ENCODE measurements at places on chromosomes 2 and 18.
A peak's percentile ranks its signal among the peaks of the same experiment; 100 is the strongest.

DNA sequence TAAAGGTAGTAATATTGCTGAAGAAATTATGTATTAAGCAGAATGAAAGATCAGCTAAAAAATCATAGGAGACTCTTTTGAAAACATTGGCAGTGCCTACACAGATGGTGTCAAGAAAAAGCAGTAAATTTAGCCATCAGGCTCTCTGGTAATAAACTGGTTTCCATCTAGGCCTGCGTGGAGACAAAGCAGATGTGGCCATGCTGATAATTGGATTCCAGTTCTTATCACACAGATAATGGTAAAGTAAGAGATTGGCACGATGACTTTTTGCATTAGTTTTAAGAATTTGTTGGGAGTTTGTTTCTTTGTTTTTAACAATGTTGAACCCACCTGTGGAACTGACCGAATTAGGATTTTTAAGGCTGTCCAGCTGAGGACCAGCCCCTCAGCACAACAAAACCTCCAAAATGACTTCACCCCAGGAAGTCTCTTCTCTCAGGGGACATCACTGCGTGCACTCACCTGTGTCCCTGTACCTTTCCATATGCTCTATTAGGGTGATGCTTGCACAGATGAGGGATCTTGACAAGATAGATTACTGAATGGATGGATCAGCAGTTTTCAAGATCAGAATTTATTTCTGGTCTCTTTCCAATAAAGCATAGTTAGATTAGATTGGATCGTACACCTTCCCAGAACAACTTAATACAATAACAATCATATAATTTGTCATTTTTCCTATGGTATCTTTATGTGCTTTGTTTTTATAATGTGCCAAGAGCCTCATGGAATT is 69.1 kb upstream of the DNAJC10 start:
- DNase-seq: no peak

DNA sequence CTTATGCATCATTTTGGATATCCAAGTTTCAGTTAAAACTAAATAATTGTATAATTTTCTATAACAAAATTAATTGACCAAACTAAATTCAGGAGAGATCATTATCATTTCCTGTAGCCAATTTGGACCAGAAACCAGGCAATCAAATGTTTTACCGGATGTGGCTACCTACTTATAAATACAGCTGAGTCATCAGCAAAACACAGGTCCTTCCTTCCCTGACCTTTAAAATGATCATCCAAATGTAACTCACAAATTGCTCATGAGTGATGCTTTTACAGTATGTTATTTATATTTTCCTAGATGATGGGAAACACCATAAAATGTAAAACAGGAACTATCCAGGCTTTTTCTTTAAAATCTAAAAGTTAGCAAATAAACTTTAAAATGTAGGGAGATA is 133.7 kb downstream of the CBLN2 start:
- DNase-seq: no peak

DNA sequence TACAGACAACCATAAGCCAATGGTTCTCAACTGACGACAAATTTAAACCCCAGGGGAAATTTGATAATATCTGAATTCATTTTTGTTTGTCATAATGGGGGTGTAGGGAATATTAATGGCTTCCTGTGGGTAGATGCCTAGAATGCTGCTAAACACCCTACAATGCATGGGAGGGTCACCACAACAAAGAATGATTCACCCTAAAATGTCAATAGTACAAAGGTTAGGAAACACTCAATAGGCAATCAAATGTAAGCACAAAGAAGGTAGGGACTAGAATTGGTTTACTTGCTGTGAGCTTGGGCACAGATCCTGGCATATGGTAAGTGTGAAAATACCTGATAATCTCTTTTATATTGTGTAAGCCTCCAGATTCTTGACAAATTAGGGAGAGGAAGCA is 20.1 kb upstream of the FANCL start:
- no peak for DNase-seq

DNA sequence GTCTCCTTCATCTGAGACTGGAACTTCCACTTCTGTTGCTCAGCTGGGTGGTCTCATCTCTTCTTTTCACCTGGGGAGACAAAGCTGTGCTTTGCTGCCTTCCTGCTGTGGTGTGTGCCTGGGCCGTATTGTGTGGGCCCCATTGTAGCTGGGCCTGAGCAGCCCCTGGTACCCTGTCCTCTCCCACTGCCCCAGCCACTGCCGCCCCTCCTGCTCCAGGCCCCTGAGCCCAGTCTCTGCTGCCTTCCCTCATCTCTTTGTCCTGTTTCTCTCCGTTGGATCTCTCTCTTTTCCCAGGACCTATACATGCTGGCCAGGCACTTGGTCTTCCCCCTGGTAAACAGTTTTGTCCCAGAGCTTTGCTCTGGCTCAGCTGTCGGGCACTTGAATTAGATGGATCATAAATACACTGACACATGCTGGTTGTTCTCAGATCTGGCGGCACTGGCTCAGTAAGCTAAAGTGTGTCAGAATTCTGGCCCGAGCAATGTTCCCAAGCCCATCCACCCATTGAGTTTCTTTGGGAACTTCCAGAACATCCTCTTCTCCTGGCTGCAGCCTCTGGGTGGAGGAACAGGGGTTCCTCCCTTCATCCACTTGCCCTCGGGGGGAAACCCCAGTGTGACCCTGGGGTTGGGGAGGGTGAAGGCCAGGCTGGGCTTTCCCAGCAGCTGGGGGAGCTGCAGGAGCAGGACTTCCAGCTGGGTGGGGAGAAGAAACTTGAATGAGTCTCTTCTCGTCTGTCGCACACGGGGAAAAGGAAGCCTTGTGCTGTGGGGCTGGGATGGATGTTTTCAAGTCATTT is 99.0 kb downstream of the DGKD start:
- DNase-seq: no peak

- no peak for DNase-seq
Measured at GRCh38 chr2:161570424-161571050, 53.7 kb upstream of the SLC4A10 start.

GRCh38 chr2:154495455-154495868 is 203.0 kb upstream of the KCNJ3 start:
- no peak for DNase-seq

DNA sequence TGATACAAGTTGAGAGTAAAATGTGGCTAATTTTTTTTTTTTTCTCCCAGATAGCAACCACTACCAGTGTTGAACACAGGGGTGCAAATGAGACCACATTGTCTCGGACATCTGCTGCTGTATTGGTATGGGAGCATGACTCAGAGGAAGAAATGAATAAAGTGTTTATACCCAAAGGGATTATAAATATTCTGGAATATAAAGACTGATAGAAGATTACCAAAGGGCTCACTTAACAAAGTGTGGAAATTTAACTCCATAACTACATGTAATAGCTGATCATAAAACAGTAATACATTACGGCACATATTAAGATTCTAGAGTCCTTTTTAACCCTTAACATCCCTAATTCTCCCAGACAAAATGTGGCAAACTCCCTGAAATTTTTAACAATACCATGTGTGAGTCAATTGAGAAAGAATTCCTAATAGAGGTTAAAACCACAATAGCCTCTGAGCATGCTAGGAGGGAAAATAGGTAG is 1023.0 kb upstream of the ACVR2A start:
- DNase-seq: no peak

GRCh38 chr2:2765176-2765800 is 434.2 kb upstream of the MYT1L start:
- DNase-seq: no peak

GRCh38 chr2:26682155-26682554 is 10.4 kb upstream of the KCNK3 start:
- DNase-seq: no peak

GRCh38 chr2:33210626-33211025 is 263.9 kb downstream of the LTBP1 start:
- DNase-seq: no peak

DNA sequence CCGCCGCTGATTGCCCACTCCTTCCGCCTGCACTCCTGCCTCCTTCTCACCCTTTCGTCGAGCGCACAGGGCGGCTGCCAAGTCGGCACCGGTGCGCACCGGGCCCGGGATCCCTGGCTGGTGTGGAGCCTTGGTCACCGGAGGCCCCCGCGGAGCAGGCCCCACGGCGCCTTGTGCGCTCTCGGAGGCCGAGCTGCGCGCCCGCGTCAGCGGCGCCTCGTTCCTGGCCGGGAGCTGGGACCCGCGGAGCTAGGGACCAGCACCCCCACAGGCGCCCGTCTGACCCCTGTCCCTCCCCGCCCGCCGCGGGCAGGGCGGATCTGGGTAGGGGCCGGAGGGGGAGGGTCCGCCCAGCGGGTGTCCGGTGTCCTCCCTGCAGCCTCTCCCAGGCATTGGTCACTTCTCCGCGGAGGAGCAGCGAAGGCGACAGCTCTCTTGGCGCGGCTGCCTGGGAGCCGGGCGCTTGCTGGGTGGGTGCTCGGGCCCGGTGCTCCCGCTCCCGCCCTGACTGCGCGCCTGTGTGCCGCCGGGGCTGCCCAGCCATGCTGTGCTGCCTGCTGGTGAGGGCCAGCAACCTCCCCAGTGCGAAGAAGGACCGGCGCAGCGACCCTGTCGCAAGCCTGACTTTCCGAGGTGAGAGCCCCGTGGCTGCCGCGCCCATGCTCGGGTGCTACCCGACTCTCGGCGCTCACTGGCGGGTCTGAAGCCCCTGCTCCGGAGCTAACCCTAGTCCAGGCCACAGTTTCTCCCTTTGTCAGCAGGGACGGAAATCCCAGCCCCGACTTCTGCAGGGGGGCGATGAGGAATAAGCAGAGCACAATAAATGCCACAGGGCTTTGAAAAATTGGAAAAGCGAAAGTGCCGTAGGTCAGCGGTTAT is 13.2 kb downstream of the DYSF start:
- no peak for DNase-seq

GRCh38 chr2:139918982-139919381 is 1138.8 kb upstream of the NXPH2 start:
- no peak for DNase-seq

GRCh38 chr2:29082804-29083495 is 8.6 kb upstream of the PCARE start:
- no peak for DNase-seq

DNA sequence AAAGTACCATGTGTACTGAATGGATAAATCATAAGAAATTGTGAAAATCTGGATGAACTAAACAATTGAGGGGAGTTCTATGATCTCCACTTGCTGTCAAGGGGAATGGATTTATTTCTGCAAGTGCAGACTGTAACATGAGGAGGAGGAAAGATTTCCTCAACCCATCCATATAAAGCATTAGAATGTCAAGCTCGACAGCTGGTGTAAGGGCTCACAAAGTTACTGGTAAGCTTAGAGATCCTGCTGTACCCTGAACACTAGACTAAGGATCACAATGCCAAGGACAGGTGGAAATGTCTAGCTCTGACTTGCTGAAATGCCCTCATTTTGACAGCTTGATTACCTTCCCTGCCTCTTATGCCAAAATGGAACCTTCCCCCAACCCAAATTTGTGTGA is 125.3 kb downstream of the TCF4 start:
- DNase-seq: no peak

GRCh38 chr2:120261387-120262006 is 8.8 kb downstream of the RALB start:
- DNase-seq: no peak

- peak; percentile 78 for DNase-seq
Measured at GRCh38 chr18:4068552-4069158, 386.5 kb downstream of the DLGAP1 start.

DNA sequence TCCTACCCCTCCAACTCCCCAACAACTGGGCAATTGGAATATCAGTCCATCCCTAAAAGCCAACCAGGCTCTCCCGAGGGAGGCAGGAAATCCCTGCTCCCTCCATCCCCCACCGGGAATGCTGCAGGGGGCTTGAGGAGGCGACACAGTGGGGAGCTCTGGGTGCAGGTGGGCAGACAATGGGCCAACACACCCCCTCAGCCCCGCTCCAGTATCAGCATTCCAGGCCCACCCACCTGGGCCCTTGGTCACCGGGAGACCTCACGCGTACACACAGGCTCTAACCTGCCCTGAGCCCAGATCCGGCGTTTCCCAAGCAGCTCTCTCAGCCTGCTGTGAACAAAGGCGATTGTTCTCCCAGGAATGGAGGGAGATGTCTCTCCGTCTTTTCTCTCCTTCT is 37.6 kb upstream of the FZD7 start:
- DNase-seq: peak; percentile 90

DNA sequence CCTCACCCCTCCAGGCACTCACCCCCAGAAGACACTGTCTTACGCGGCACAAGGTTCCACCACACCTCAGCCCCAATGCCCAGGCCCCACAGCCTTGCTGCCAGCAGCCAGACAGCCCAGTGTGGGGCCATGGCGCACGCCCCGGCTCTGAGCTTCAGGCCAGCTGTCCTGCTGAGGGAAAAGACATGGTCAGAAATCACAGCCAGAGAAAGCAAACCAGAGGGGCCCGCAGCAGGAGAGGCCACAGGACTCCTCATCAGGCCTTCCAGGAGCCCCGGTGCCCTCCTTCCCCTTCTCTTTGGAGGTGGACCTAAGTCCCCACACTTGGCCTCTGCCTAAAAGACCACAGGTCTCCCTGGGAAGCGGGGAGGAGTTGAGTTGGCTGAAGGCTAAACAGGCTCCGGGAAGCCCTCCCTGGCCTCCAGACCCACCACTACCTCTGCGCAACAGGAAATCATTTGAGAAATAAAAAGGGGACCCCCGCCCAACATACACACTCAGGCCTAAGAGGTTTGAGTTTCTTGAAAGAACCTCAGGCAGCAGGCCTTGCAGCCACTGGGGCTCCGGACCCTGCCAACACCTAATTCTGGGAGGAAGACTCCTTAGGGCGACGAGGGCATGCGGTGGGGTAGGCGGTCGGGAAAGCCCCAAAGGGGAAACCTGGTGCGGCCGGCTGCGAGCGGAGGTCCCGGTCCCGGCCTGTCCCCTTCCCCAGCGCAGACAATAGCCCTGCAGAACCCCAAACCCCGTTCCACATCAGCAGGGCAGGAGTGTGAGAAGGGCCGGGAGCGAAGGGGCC is 1.9 kb downstream of the SEMA4C start:
- no peak for DNase-seq

GRCh38 chr2:42386682-42387081 is 25.7 kb upstream of the COX7A2L start:
- no peak for DNase-seq

- no peak for DNase-seq
Measured at GRCh38 chr2:241771286-241772062, 5.1 kb upstream of the GAL3ST2 start.

- no peak for DNase-seq
Measured at GRCh38 chr2:72972352-72973136, 55.2 kb downstream of the EMX1 start.

DNA sequence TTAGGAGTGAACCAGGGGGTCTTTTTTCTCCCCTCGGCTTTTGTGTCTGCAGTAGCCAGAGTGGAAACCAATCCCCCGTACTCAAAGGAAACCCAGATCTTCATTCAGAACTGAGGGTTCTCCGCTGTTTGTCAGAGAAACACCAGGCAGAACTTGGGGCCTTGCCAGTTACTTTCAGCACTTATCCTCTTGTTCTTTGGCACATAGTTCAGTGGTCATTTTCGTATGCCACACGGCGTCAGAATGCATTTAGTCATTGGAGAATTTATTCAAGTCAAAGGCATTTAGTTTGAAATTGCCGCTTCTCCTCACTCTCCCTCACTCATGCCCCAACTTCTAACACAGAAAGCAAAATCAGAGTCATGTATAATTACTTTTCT is 102.9 kb downstream of the CABLES1 start:
- DNase-seq: no peak

- no peak for DNase-seq
Measured at GRCh38 chr2:15737314-15738224, 145.9 kb downstream of the DDX1 start.
